Activated T-cell treated with anti-CD3 and anti-CD28 coated beads for 4 hours (primary cell): ENCODE measurements at places on chromosomes 7 and 10.

GRCh38 chr10:88491314-88491713 lies 91.8 kb downstream of the RNLS start:
- no peak for DNase-seq

DNA sequence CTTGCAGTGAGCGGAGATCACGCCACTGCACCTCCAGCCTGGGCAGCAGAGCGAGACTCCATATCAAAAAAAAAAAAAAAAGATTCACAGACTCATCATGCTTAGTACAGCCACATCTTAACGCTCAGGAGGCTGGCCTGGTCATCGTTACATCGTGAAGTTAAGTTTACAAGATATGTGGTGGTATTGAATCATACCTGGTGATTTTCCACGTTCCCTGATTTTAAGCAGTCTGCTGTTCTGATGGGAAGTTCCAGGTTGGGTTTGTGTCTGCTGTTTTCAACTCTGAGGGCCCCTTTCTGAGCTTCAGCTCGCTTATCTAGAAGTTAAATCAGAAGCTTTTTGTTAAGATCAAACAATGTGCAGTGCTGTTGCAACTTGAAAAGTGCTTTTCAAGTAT lies 6.9 kb downstream of the PPP2R2D start:
- no peak for DNase-seq

GRCh38 chr10:34319197-34319846 lies 495.8 kb downstream of the PARD3 start:
- DNase-seq: no peak

- DNase-seq: no peak
Measured at GRCh38 chr10:100291356-100291755, 4.9 kb upstream of the BLOC1S2 start.

DNA sequence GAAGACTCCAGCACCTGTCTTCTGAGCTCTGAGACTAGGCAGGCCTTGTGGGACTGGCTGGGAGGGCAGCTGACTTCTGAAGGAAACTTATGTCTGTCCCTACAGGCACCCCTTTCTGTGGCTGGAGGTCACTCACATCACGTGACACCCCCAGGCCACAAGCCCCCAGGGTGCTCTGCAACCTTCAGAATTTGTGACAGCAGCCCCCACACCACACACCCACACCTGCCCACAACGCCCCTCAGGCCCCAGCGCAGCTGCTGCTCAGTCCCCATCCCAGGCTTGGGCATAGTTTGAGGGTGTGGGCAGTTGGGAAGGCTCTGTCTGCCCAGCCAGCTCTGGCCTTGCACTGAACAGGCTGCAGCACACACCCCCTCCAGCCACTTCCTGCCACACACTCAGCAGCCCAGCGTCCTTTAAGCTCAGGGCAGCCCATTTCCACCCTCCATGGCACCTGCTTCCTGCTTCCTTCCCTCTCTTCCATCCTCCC lies 80.0 kb upstream of the UNC5B start:
- no peak for DNase-seq

GRCh38 chr10:70540789-70541360 lies 61.7 kb downstream of the PRF1 start:
- no peak for DNase-seq

- DNase-seq: no peak
Measured at GRCh38 chr7:2480070-2480408, 3.8 kb upstream of the GRIFIN start.

GRCh38 chr10:29895456-29895855 lies 163.9 kb downstream of the JCAD start:
- DNase-seq: no peak

- no peak for DNase-seq
Measured at GRCh38 chr7:87779806-87780205, 96.4 kb downstream of the SLC25A40 start.

DNA sequence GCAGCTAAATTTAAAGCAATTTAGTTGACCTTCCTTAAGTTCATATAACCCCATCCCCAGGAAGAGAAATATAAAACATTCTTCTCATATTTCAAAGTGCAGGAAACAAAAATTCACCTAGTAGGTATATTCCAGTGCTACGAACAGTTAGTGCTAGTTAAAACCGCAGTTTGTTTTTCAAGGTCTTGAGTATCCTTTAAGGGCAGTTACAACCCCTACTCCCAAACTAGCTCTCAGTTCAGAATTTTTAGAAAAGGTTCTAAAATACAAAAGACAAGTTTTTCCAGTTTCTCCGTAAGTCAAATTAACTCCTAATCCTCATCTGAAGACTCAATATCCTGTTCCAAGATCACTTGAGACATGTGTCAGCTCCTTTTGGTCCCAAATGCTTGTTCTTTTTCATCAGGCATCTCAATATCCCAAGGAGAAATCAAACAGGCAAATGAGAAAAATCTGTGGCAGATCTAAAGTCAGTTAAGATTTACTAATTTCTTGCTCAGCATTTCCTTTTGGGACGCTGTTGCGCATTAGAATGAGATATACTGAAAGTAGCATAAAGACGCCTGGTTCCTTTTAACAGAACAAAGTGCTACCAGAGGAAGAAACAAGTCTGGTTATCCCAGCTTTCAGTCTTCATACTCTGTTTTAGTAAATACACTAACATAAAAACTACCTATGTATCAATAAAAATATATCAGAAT lies 51.8 kb downstream of the ARHGAP12 start:
- DNase-seq: no peak

DNA sequence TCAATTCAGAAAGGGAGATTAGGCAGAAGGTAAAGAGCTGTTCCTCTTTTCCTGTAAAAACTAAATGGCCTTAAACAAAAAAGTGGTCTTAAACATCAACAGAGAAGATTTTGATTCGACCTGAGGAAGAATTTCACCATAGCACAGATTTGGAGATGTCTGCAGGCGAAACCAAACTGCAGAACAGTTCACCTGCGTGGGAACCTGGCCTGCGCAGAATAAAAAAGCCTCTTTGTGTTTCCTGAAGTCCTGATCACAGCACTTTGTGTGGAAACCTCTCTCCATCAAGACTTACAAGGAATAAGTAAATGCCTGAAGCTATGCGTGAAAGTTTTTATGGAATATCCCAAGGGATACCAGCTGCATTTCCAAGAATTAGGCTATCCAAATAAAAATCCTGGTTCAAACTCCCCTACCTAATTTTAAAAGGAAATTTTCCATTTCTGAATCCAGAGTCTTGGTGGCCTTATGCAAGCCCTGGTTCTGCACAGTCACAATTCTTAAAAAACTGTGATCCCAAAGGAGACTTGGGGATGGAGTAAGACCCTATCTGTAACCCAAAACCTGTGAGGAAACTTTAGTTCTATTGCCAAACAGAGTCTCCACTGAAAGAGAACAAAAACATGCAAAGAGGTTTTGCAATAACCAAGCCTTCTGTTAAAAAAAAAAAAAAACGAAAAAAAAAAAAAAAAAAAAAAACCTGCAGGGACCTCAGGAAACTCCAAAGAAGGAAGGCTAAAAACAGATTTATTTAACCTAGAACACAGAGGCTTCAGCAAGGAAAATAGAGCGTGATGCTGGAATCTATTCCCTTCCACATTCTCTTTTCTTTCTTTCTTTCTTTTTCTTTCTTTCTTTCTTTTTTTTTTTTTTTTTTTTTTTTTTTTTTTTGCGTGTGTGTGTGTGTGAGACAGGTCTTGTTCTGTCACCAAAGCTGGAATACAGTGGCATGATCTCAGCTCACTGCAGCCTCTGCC lies 10.4 kb downstream of the CALML3 start:
- no peak for DNase-seq

DNA sequence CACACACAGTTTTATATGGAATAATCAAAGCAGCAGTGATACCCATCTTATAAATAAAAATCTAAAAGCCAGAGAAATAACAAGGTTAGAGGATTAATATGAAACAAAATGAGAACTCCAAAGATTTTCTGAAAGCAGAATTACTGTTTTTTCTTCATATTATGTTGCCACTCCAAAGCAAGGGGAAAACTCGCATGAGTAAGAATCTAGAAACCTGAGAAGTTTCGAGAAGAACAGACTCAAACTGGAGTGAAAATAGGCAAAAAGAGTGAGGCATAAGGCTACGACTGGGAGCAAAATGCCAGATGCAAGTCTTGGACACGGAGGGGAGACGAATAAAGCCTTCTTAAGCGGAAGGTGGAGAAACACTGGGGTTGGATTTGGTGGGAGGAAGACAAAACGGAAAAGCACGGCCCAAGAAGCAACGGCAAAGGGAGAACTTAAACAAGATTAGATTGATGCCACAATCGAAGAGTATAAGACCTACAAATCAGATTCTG lies 923 bp downstream of the TNPO3 start:
- no peak for DNase-seq

GRCh38 chr7:97801108-97801507 lies 69.2 kb downstream of the TAC1 start:
- DNase-seq: no peak

- no peak for DNase-seq
Measured at GRCh38 chr10:69446229-69446628, 5.0 kb upstream of the TSPAN15 start.

GRCh38 chr10:99827936-99828335 lies 45.5 kb downstream of the ABCC2 start:
- DNase-seq: no peak

DNA sequence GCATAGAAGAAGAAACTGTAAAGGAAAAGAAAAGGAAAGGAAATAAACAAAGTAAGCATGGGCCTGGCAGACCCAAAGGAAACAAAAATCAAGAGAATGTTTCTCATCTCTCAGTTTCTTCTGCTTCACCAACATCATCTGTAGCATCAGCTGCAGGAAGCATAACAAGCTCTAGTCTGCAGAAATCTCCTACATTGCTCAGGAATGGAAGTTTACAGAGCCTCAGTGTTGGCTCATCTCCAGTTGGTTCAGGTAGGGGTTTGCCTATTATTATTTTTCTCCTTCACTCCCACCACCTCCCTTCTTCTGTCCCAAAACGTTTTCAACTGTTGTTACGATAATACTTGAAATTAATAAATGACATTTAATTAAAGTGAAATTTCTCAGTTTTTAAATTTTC lies 139.6 kb downstream of the MLLT10 start:
- DNase-seq: no peak

DNA sequence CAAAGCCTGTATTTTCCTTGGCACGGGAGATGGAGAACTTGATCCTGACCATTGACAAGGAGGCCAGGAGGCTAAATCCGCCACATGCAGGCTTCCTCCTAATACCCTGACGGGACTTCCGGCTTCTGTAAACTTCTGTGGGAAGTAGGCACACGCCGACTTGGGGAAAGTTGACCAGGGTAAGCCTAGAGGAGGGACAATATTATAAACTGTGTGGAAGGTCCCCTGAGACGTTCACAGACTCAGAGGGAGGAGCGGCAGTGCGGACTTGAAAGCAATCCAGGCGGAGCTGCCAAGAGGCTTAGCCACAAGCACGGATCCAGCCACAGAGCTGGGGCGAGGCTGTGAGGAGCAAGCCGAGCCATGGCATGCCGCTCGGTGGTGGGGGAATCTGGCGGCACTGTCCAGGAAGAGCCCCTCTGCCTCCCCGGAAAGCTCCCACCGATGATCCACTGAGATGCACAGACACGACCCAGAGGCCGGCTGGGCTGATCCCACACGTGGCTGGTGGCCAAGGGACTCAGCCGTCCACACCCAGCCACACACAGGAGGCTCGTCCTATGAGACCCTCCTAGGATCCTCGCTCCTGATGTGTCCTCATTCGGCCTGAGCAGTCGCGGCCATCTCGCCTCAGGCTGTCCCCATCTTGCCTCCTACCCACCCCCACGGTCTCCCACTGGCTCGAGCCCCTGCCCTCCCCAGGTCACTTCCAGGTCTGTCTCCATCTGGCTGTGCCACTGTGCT lies 40.0 kb upstream of the INSIG1 start:
- no peak for DNase-seq

GRCh38 chr7:77461246-77461645 lies 45.1 kb upstream of the GSAP start:
- no peak for DNase-seq

GRCh38 chr7:79820387-79820786 lies 314.2 kb upstream of the GNAI1 start:
- no peak for DNase-seq

- no peak for DNase-seq
Measured at GRCh38 chr10:103241262-103242011, 4.2 kb upstream of the RPEL1 start.

DNA sequence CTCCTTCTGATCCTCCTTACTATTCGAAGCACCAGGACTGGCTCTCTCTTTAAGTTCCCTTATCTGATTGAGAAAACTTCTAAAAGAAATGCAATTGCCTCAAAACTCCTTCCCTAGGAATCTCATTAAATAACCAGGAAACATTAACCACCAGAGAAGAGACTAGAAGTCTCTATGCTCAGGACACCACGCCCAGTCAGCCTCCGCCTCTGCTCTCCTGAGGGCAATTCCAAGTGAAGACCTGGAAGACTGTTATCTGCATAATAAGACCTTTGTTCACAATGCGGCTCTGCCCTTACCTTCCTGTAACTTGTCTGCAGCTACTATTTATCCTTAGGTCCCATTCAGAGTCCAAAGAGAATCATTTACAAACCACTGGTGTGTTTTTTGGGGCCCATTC lies 78.8 kb downstream of the ELMO1 start:
- DNase-seq: no peak
